ENCODE measurements at places on chromosomes 12 and 14.

DNA sequence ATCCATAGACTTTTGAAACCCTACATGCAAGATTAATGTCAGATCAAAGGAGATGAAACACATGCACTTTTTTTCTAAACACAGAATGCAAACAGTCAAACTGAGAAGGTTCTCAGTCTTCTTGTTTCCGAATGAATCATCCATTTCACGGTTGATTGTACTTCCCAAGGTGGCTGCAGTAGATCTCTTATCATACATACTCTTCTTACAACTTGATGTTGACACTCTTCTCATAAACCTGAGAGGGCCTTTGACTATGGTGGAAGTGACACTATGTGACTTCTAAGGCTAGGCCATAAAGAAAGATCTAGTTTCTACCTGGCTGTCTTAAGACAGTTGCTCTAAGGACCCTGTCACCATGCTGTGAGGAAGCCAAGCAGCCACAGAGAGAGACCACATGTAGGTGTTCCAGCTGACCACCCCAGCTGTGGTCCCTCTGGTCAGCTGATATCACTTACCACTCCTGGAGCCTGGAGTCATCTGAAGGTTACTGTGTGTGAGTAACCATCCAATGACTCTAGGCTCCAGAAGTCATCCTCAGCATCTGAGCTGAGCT, 67.2 kb upstream of the HMGA2 start:
- DNase-seq: peak; percentile 1

DNA sequence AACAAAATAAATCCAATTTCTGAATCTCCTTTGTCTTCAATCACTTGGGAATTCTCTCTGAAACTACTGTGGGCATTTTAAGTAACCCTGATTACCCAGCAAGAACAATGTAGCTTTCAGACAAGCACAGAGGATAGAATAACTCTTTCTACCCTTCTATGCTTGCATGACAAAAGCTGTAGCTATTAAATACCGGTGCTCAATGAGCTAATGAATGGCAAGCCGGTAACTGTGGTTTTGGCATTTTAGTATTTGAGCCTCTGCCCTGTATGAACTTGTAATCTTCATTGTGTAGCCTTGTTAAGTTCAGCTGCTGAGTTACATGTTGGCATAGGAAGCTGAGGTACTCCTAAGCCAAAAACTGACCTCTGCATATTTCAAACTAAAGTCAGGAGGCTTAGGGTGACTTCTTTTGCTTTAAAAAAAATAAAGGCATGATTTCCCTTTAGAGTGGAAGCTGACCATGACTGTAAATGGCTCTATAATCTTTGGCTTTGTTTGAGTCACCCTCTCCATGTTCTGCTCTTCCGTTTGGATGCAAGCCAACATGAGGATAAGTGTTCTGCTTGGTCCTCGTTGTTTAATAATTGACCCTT, 171.0 kb upstream of the HIF1A start:
- DNase-seq: peak; percentile 81

- DNase-seq: peak; percentile 96
Measured at GRCh38 chr14:69059658-69060623, 80.8 kb upstream of the ACTN1 start.

DNA sequence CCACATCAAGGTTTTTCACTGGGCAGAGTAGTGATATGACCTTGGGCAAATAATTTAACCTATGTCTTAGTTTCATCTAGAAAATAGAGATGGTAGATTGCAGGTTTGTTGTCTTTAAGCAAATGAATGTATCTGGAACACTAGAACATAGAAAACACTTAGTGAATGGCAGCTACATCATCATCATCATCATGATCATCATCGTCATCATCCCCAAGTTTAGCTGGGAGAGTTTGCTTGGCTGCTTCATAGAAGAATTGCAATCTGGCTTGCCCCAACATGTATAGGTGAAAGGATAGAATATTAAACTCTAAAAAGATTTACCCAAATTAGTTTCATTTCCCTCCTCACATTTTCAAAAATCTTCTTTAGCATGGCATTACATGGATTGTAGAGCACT, 91.3 kb upstream of the TMEM260 start:
- DNase-seq: no peak

GRCh38 chr14:50967790-50968189, 23.5 kb upstream of the PYGL start:
- no peak for DNase-seq

DNA sequence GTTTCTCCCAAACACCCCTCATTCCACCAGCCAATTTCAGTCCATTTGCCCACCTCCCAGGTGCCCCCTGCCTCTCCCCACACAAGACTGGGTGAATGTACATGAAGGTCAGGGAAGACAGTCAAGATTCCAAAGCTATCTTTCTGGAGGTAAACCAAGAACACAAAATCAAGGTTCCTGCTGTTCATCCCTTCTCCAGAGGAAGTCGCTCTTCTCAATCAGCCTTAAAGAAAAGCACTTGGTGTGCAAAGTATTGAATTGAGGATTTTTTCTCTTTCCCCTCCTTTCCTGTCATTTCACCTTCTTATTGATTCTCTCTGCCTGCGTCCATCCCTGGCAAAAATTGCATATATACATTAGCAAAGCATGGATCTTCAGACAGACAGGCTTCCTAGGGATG, 4.5 kb downstream of the GRIN2B start:
- DNase-seq: no peak

DNA sequence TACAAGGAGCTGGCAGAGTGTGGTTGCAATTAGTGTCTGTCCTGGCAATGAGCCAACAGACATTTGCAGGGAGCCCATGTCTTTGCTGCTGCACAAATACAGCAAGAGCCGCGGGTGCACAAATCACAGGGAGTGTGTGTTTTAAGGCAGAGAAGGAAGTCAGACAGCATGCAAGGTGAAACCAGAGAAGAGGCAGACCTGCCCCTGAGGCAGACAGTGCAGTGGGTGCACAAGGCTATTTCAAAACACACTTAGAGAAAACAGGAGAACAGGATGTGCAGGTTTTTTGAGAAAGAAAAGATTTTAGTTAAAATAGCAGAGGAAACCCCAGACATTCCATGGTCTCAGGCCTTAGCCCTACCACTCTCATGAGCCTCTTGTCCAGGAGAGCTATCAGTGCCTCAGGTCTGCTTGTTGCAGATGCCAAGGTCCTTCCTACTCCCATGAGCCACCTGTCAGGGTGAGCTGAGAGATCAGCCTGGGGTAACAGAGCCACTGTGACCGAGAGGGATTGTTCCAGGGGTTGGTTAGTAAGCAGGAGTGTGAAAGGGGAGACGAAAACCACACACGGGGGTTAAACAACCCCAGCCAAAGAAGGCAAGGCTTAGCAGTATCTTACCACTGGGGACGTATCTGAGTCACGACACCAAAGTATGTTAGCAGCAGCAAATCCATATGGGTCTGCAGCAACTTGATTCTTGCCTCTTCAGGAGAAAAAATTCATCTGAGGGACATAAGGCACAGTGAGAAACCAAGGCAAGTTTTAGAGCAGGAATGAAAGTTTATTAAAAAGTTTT, 78.1 kb downstream of the C14orf132 start:
- DNase-seq: no peak

- DNase-seq: peak; percentile 92
Measured at GRCh38 chr12:89949457-89950195, 241.0 kb upstream of the ATP2B1 start.

GRCh38 chr14:68660495-68660894, 132.4 kb downstream of the ZFP36L1 start:
- DNase-seq: no peak

DNA sequence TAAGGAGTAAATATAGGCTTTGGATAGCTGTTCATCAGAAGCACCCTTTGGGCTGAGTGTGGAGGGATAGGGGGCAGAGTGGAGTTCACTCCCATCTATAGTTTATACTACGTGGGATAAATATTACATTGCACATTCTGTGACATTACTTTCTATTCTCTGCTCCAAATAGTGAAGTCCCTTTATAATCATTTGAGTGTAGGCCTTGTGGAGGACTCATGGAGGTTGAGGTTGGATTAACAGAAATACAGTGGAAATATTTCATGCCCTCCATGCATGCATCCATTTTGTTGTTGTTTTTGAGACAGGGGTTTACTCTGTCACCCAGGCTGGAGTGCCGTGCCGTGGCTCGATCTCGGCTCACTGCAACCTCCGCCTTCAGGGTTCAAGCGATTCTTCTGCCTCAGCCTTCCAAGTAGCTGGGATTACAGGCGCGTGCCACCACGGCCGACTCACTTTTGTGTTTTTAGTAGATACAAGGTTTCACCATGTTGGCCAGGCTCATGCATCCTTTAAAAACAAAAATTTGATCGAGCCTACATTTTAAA, 1.4 kb downstream of the CHPT1 start:
- DNase-seq: peak; percentile 29

GRCh38 chr14:61183196-61183885, 97.8 kb downstream of the TMEM30B start:
- peak; percentile 50 for DNase-seq

DNA sequence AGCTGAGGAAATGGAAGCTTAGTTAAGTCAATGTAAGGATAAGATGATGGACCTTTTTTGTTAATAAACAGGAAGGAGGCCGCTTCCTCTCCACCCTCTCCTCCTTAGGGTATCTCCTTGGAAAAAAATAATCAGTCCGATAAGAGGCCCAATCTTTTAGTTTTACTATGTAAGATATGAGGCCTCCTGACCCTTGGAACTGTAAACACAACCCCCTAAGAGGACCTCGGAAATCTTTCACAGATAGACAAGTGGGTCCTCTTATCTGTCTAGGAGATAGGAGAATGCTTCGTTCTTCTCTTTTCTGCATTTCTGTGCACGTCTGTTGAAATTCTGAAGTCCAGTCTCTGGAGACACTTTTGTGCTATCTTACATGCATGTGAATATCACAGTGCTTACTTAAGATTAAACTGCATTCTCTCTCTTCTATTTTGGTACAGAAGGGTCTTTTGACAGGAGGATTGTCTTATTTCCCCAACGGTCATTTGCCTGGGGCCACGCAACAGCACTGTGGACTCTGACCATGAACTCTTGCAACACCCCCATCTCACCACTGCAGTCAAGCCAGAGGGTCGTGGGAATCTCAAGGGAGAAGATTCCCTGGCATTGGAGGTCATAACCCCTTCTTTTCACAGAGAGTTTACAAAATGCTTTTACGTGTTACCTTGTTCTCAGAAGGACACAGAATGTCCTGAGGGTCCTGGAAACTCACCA, 313.0 kb upstream of the RTL1 start:
- no peak for DNase-seq

DNA sequence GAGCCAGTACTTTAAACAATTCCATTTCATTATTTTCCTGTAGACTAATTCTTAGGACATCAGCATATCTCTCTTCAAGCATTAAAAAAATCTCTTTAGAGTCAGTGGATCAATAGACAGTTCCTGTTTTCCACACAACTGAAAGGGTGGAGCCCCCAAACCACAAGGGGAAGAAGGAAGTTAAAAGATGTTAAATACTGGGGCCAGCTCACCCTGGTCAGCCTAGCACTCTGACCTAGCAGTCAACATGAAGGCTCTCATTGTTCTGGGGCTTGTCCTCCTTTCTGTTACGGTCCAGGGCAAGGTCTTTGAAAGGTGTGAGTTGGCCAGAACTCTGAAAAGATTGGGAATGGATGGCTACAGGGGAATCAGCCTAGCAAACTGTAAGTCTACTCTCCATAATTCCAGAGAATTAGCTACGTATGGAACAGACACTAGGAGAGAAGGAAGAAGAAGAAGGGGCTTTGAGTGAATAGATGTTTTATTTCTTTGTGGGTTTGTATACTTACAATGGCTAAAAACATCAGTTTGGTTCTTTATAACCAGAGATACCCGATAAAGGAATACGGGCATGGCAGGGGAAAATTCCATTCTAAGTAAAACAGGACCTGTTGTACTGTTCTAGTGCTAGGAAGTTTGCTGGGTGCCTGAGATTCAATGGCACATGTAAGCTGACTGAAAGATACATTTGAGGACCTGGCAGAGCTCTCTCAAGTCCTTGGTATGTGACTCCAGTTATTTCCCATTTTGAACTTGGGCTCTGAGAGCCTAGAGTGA, at the start of gene LYZ:
Gene LYZ (plus strand): TSS at position 220 of the 777 bp plus-strand sequence. CDS start 28 bp downstream, at position 248.
- no peak for DNase-seq

DNA sequence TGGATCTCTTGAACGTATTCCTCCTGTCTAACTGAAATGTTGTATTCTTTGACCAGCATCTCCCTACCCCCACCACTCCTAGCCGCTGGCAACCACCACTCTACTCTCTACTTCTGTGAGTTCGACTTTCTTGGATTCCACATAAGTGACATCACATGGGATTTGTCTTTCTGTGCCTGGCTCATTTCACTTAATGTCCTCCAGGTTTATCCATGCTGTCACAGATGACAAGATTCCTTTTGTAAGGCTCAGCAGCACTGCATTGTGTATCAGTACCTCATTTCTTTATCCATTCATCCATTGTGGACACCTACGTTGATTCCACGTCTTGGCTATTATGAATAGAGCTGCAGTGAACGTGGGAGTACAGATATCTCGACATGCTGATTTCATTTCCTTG, 10.5 kb downstream of the PRKAB1 start:
- no peak for DNase-seq

DNA sequence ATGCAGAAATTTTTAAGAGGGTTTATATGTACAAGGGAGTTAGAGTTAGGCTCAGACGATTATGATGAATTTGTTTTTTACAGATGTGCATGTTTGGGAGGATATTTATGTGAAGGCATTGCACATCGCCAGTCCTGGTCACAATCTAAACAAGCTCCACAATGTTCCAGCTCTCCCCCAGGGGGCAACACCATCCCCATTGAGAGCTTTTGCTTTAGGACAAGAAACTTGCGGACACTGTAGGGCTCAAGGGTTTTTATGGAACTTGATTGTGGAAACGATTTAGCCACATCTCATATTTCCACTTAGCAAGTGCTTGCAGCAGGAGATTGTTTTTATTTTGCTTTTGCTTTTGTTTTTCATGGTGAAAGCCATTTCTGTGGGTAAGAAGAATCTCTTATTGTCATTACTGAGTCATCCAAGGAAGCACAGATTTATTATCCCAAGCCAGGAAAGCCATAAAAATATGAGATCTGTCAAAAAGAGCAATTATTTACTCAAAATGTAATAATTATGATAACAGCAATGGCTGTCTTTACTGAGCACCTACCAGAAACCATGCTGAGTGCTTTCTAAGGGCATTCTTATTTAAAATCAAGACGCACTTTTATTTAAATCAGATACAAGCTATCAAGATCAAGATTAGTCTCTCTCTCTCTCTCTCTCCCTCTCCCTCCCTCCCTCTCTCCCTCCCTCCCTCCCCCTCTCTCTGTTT, 276.7 kb upstream of the SRRM4 start:
- DNase-seq: no peak

- DNase-seq: no peak
Measured at GRCh38 chr14:42174357-42174756, 567.7 kb downstream of the LRFN5 start.

GRCh38 chr14:68306265-68306933, 486.5 kb downstream of the ZFP36L1 start:
- DNase-seq: no peak

DNA sequence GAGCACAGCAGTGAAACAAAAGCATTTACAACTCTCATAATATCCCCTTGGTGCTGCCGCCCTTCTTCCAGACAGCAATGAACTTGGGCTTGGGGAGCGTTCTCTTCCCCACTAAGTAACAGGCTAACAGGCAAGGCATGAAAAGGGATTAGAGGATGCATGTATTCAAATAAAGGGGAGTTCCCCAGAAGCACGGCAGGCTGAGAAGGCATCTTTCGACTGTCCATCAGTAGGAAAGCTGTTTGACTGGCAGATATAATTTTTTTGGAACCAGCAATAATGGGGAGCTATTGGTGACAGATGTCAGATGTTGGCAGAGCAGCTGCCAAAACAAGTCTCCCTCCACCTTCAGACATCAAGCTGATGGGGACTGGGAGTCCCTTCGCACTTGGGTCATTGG, 9.2 kb upstream of the TIGAR start:
- no peak for DNase-seq

- peak; percentile 53 for DNase-seq
Measured at GRCh38 chr14:62162998-62163589, 400.9 kb downstream of the SNAPC1 start.

Measured in astrocyte of the spinal cord (primary cell).